ENCODE measurements at places on chromosomes 13 and 19.

GRCh38 chr13:96500953-96501352 lies 411.0 kb downstream of the HS6ST3 start:
- no peak for DNase-seq

DNA sequence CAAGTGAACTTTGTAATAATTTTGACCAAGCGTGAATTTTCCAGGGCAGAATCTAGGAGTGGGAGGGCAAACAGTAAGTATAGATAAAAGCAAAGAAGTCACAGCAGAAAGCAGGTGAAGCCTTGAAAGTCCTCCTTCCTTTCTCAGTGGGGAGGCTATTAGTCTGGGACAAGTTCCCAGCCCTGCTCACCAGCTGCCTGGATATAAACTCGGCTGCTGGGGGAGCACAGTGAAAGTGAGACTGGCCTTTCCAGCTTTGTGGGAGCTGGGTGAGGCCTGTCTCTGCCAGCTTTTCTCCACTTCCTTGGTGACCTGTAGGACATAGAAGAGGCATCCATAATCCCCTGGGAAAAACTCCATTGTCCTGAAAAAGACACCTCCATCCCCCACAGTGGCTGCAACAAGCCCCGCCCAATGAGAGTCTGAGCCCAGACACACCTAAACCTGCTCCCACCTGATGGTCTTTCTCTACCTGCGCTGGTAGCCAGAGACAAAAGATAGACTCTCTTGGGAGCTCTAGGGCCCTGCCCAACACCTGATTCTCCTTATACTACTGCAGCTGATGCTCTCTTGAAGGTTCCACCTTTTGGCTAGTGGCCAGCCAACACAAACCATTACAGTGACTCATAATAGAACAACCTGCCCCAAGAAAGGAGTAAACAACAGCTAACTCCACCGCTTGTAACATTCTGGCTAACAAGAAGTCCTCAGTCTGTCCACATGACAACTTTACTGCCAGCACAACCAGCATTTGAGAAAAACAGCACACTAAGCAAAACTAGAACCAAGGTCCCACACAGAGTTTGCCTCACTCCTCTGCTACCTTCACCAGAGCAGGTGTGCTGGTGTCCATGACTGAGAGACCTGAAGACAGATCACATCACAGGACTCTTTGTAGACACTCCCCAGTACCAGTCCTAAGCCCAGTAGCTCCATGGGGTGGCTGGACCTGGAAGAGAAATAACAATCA lies 252.2 kb upstream of the SLITRK6 start:
- no peak for DNase-seq

DNA sequence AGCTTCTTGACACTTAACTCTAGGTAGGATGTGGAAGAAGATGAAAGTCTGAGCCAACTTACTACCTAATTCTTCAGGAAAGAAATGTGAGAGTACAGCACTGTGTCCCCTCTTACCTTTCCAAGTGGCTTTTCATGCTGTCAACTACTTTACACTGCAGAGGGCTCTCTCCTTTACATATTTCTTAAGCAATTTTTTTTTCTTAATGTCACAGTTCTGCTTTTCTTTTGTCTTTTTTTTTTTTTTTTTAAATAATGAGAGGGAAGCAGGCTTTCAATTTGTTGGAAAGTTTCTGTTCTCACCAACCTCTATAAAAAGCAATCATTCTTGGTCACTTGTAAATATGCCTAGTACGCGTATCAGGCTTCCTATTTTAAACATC lies 212.7 kb upstream of the MIR17HG start:
- peak; percentile 76 for DNase-seq

DNA sequence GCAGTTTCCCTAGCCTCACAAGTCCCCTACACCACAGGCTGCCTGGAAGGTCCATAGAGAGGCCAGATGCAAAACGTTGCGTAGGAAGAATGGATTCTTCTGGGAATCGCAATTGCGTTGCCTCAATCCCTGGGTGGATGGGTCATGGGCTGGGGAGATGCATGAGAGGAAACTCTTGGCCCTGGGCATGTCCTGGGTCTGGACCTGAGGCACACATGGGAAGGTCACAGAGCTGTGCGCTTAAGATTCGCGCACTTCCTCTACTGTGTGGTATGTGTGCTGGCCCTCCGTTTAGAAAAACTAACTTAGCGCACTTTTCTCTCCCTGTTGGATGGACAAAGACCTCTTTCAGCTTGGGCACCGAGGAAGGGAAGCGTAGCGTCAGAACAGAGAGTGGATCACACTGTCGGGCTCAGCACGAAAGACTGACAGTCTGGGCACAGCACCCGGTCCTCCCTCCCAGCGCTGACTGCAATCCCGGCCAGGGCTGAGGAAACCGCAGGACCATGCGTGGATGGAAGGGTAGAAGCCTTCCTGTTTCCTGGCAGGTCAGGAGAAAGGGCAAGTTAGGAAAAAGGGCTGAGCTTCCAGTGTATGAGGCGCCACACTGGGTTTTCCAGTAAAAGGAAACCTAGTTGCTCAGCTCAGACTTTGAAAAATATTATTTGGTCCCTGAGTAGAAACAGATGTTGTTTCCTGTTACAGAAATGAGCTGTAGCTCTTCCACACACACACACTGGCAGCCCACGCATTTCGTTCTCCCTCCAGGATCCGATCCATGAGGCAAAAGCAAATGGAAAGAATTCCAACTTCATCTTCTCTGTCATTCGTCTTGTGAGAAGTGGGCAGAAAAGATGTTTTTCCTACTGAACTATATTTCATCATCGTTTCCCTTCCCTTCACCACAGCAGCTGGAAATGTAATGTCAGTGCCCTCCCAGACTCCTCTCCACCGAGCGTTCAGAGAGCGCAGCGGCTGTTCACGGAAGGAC lies 86.0 kb downstream of the ING1 start:
- DNase-seq = peak; percentile 45

GRCh38 chr19:2044709-2045500 lies 6.1 kb downstream of the MKNK2 start:
- DNase-seq = no peak

DNA sequence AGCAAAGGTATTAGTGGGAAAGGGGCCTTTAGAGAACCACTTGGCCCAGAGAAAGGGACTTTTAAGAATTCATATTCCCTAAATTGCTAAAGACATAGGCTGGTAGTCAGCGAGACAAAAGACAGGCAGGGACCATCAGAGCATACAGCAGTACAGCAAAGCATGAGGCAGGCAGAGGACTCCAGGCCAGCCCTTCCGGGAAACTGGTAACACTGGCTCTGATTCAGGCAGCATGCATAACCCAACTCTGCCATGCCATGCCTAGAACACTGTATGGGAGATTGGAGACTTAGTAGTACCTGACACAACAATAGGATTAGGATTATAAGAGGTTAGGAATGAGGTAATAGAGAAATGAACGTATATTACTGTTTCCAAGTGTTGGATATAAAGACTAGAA lies 34.9 kb downstream of the CAB39L start:
- no peak for DNase-seq

GRCh38 chr19:54189145-54189734 lies at the start of gene MBOAT7:
TSS of gene MBOAT7 (minus strand) at chr19:54189580. CDS start at chr19:54188508, 1,072 bp downstream.
- DNase-seq = no peak

- DNase-seq = no peak
Measured at GRCh38 chr19:16454351-16454918, 17.3 kb downstream of the EPS15L1 start.

- DNase-seq = no peak
Measured at GRCh38 chr13:72181661-72182060, 314.7 kb upstream of the DACH1 start.

- no peak for DNase-seq
Measured at GRCh38 chr19:33572929-33573328, 48.8 kb upstream of the CHST8 start.

- DNase-seq = no peak
Measured at GRCh38 chr19:45180936-45181335, 2.4 kb downstream of the BLOC1S3 start.

DNA sequence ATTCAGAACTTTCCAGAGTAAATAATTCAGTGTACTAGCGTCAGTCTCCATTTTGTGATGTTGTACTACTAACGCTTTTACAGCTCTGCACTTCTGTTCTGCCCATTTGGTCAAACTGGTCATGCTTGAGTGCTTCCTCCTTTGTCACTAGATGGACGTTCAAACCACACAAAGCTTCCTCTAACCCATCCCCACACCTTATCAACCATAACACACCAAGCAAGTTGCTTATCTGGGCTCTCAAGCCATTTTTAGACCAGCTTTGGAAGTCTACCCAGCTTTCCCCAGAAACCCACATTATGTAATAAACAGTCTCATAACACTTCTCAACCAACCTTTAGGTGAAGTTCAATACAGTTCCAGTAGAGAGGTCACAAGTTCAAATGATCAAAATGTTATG lies 2.3 kb upstream of the ZNF347 start:
- DNase-seq = no peak

GRCh38 chr13:110398564-110399507 lies 91.8 kb downstream of the COL4A2 start:
- no peak for DNase-seq

- peak; percentile 98 for DNase-seq
Measured at GRCh38 chr19:51114087-51114729, 6.0 kb upstream of the CTU1 start.

DNA sequence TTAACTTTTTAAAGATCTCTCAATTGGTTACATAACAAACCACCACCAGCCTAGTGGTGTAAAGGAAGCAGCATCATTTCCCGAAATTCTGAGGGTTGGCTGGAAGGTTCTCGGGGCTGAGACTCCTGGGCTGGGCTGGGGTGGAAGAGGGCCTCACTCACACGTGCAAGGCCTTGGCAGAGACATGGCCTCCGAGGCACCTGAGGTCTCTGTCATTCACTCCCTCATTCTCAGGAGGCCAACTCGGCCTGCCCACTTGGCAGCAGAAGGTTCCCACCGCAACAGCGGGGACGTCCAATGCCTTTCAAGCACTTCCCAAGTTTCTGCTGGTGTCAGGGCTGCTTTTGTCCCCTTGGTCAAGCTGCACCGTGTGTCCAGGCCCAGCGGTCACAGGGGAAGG lies 18.6 kb upstream of the RASA3 start:
- DNase-seq = peak; percentile 37

- no peak for DNase-seq
Measured at GRCh38 chr13:21310220-21310619, 133.8 kb downstream of the MRPL57 start.

GRCh38 chr13:100213576-100213975 lies 124.7 kb downstream of the PCCA start:
- DNase-seq = no peak

DNA sequence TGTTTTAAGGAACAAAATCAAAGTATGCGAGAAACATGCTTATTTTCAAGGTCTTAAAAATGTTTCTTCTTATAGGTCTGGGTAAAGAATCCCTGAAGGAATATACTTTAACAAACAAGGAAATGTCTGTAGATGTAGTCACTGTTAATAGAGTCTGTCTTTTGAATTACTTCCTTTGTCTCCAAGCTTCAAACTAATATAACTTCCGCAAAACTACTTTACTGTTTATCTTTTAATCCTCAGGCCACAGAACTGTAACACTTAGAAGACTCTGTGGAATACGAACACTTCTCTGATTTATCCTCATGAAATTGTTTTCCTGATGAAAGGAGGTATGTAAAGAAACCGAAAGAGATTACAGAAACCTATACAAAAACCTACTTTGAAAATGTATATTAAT lies 316.0 kb downstream of the PCDH9 start:
- peak; percentile 62 for DNase-seq

- no peak for DNase-seq
Measured at GRCh38 chr19:50861496-50862286, 7.0 kb downstream of the KLK3 start.

DNA sequence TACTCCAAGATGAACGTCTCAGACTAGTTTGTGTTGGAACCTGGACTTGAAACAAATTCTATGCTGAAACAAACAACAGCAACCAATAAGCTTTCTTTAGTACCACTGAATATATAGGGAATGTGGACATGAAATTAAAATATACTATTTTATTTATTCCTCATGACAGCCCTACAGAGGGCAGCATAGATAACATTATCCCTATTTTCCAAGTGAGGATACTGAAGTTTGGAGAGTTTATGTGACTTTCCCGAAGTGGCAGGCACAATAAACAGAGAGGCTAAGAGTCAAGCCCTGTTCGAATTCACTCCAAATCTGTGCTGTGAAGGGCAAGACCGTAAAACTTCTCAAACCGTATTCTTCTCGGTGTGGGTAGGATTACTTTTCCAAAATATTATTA lies 509.9 kb upstream of the GPC6 start:
- DNase-seq = no peak

DNA sequence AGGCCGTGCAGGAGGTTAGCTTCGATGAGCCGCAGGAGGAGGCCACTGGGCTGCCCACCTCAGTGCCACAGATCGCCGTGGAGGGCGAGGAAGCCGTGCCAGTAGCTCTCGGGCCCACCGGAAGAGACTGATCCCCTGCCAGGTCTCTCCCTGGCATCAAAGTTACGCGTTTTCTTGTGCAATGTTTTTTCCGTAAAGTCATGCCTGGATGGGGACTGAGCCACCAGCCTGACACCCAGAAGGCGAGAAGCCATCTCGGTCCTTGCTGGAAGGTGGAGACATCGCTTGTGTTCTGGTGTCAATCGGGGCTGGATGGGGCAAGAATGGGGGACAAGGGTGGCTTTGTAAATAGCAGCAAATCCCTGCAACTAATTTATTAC lies 3.4 kb upstream of the PIK3R2 start:
- no peak for DNase-seq

GRCh38 chr19:33274663-33275558 lies 27.4 kb downstream of the CEBPA start:
- no peak for DNase-seq

DNA sequence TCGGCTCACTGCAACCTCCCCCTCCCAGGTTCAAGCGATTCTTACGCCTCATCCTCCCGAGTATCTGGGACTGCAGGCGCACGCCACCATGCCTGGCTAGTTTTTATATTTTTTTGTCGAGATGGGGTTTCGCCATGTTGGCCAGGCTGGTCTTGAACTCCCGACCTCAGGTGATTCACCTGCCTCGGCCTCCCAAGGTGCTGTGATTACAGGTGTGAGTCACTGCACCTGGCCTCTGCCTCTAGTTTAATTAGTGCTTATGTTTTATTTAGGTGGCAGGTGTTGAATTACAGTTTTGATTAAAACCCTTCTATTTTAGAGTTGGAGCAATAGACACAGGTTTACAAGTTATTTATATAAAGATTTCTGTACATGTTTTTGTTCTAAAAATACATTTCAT lies 42.8 kb downstream of the ATP11A start:
- DNase-seq = no peak

GRCh38 chr19:38209671-38210457 lies 14.2 kb downstream of the DPF1 start:
- peak; percentile 23 for DNase-seq

GRCh38 chr19:53537121-53537520 lies 824 bp upstream of the ZNF331 start:
- DNase-seq = no peak

- peak; percentile 100 for DNase-seq
Measured at GRCh38 chr19:7492142-7492541, 3.3 kb upstream of the PEX11G start.

DNA sequence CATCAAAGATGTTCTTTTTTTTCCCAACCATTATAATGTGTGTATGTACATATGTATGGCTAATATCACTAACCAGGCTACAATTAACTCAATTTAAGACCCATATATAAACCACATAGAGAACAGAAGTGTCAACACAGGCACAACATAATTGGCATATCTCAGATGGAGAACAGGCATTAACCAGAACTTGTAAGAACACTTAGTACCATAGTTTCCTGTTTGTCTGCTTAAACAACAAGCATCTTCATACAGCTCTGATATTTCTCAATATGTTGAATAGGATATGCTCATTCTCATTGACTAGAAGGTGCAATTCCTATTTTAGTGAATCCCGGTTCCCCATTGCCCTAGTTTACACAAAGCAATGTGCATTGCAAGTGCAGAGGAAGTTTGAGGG lies 116.9 kb upstream of the EDNRB start:
- DNase-seq = no peak

Measured in MV-4-11 (cell line).